D721Med (cell line): ENCODE measurements at places on chromosomes 12 and 14.

DNA sequence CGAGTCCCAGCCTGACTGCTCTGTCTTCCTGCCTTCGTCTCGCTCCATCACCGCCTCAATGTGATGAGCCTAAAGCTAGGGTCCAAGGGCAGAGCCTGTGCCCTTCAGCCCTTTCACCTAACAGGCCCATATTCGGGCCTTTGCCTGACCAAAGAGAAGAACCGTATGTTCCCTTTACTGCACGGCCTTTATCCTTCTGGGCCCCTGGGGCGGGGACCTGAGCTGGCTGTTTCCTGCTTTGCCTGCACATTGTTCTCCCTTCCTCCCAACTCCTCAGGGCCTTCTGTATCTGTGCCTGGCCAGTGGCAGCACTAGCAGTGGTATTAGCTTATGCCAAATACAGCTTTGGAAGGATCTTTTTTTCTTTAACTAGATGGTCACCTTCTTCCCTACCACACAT is 8.5 kb upstream of the MYL6B start:
- no peak for DNase-seq

DNA sequence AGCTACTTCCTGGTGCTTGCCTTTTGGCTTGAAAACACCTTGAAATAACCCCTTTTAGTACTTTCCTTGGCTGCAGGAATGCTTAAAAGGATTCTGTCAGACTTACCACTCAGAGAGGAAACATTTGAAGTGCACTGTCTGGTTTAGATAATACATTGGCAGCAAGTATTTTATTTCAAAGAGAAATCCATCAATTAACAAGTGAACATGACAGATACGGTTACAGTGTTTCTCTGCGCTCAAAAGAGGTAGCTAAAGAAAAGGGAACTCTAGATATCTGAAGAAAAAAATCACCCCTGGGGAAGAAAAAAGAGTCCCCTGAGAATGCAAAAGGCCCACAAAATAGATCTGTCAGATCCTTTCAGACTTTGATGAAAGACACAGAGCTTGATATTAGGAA is 421.9 kb downstream of the LRFN5 start:
- no peak for DNase-seq

DNA sequence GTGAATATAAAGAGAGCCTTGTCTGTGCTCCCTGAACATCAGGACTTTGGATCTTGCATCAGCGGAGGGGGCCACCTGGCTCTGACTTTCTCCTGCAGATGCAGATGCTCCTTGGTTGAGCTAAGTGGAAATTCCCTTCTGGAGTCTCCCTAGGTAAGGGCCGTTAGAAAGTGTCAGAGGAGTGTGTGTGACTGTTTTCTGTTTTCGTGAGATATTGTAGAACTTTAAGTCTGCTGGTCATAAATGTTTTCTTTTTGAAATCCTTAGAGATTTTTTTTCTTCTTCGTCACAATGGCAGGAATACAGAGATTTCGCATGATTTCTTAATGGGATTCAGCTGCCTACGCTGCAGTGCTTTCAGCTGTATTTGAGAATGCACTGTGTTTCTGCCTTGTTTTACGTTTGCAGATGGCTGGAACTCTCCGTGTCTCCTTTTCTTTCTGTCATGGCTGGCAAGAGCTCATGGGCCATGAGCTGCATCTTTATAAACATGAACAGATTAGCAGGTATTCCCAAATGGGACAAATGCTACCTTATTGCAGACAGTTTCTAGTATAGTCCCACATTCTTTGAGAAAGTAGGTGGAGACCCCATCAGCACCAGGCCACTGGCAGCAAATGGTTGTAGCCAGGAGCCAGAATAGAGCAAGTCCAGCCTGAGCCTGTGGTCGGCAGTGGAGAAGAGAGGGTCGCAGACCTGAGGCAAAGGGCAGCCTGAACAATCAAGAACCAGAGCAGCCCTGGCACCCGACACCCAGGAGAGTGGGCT is 76.2 kb upstream of the FRMD6 start:
- no peak for DNase-seq

DNA sequence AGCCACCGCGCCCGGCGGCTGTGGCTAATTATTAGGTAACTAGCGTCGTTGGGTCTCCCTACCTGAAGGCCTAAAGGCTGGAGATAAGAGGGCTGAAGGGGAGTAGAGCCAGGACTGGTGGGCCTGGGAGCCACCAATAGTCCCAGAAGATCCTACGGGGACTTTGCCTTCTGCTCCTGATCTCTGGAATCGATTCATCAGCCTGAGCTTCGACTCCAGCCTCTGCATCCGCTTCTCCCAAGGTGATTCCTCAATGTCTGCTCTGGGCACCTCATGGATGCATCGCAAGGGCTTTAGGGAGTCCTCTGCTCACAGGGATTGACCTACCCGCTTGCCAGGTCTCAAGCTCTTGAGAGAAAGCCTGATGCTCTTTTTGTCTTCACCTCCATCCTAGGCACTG is 14.7 kb upstream of the KDM2B start:
- no peak for DNase-seq

DNA sequence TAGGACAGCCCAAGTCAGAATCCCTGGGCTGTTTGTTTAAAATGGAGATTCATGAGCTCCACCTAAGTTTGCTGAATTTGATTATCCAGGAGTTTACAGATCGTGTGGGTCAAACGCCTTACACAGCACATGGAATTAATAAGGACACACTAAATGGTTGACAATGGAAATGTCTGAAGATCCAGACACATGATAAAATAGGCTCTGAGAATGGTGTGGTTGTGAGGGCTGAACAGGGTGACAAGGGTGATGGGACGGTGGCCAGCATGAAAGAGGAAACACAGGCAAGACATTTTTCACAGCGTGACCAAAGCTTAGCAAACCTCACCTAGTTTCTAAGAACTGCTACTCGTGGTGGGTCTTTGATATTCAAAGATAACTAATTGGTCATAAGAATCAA is 12.5 kb downstream of the VWF start:
- DNase-seq: no peak

- DNase-seq: no peak
Observed at GRCh38 chr14:31096255-31096654, 70.1 kb upstream of the STRN3 start.

DNA sequence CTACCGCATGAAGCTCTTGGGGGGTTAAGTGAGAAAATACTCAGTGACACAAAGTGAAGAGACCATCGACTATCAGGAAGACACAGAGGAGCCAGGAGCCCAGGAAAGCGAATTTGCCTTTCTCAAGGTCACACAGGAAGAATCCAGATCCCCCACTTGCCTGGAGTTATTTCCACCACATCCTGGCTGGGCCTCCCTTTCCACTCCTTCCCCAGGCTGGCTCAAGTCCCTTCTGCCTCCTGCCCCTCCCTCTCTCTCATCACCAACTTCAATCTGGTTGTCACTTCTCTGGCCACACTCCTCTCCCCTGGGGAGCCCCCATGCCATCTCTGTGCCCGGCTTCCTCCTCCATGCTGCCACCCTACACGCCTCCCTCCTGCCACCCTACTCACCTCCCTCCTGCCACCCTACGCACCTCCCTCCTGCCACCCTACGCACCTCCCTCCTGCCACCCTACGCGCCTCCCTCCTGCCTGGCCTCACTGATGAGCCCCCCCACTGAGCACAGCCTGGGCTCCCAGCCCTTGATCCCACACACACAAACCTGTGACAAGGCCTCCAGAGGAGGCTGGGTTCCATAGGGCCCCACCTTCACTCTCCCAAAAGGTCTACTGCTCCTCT is 6.3 kb downstream of the SCNN1A start:
- no peak for DNase-seq

DNA sequence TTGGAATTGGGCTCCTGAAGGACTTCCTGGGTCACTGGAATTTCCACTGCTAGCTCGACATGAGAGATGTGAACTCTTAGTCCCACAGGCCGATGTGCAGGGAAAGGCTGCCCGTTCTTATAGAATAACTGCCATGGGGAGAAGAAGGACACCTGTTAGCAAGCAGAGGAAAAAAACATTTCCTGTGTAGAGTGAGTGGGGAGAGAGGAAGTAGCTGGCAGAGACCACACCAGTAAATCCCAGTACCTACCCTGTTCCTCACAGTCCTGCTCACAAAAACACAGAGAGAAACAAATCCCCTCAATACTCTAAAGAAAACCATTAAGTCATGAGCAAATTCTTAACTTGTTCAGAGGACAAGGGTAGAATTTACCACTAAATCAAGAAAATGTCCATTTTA is 29.5 kb downstream of the AREL1 start:
- no peak for DNase-seq

- no peak for DNase-seq
Observed at GRCh38 chr14:77988970-77989369, 181.2 kb upstream of the NRXN3 start.

GRCh38 chr12:22377731-22378496 is 43.4 kb upstream of the ST8SIA1 start:
- DNase-seq: no peak

GRCh38 chr12:30135776-30136175 is 352.0 kb upstream of the TMTC1 start:
- no peak for DNase-seq

DNA sequence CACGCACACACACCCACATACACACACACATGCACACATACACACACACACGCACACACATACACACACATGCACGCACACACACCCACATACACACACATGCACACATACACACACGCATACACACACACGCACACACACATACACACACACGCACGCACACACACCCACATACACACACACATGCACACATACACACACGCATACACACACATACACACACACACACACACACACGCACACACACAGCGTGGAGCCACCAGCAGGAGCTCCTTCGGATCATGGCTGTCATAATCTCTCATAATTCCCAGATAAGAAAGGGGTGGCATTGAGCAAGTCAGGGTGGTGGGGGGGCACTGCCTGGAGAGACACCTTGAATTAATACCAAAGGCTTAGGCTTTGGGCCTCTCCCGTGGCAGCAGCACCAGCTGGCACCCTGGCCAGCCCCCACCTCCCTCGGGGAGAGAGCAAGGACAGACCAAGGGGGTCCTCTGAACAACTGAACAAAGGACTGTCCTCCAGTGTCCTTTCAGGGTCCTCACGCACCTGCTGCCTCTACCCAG is 21.9 kb downstream of the ANO2 start:
- DNase-seq: peak; percentile 91

GRCh38 chr14:77130386-77130785 is 11.2 kb downstream of the ZDHHC22 start:
- no peak for DNase-seq

DNA sequence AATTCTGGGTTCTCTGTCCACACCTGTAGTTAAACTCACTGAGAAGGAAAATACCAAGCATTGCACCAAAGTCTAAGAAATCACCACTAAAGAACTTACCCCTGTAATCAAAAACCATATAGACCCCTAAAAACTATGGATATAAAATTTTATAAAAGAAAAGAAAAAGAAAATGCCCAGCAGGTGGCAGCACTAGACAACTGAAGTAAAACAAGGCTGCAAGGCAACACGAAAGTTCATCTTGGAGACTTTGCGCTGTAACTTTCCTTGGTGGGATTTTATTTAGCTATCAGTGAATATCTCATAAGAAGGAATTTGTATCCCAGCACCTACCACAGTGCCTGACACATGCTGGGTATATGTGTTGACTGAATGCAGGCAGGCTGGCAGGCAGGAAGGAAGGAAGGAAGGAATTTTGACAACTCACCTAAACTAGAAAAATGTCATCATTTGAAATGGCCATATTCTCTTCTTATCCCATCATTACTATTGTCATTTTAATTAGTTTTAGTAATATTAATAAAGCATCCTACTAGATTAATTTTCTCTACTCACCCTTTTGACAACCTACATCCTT is 68.2 kb upstream of the ETV6 start:
- DNase-seq: no peak

- DNase-seq: peak; percentile 74
Observed at GRCh38 chr14:100108042-100108825, 43.0 kb downstream of the EVL start.

DNA sequence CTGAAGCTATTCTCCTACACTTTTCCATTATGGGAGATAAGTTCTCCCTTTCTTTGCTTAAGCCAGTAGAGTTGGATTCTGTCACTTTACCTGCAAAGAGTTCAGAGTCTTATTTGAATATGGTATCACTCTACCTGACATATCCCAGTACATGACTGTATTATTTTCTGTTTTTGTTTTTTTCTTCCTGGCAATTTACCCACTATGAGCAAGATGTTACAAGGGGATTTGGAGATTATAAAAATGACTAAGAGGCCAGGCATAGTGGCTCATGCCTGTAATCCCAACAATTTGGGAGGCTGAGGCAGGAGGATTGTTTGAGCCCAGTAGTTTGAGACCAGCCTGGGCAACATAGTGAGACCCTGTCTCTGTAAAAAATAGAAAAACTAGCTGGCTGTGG is 46.4 kb upstream of the CHST11 start:
- no peak for DNase-seq

DNA sequence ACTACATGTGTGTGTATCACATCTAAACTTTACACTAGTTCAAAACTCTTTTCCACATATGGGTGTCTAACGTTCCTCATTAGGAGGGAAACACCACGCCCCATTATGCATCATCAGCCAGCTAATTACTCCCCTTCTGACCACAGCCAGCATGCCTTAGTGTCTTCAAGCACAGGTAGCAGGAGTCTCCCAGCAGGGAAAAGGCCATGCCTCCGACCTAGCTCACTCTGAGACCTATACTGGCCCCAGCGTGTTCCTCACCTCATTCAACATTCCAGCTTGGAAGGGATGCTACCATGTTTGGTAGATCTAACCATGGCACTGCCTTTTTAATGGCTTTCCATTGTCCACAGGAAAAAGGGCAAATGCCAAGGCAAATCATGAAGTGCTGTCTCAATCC is 66.1 kb upstream of the PRB2 start:
- no peak for DNase-seq

DNA sequence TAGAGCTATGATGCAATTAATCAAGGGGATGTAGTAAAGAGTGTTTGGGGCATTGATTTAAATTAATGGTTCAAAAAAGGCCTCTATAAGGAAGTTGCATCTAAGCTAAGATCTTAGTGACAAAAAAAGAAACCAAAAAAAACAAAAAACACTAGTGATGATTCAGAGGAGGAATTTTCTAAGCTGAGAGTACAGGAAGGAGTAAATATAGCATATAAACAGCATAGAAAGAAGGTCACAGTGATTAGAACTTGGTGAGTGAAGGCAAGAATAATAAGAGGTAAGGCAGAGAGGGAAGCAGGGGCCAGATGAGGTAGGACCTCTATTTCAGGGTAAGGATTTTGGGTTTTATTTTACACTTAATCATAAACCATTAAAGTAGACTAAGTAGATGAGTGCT is 48.0 kb upstream of the PDZRN4 start:
- DNase-seq: no peak
